ENCODE measurements at places on chromosomes 2 and 18. TPM values are rescaled to one million over a fixed set of nuclear protein-coding genes. Genes with fewer than 3 reads are reported as not detected.

DNA sequence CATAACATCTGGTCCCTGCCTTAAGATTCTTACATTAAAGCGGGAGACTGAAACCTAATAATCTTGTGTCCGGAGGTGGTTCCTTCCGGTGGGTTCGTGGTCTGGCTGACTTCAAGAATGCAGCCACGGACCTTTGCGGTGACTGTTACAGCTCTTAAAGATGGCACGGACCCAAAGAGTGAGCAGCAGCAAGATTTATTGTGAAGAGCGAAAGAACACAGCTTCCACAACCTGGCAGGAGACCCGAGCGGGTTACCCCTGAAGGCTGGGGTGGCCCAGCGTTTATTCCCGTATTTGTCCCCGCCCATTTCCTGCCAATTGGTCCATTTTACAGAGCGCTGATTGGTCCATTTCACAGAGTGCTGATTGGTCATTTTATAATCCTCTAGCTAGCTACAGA lies 122.3 kb upstream of the SIX2 start:
- no peak overlapping the region for H3K4me3 ChIP-seq
- H3K4me1 ChIP-seq = no peaks in the 10 kb centered on the region
- H3K36me3 ChIP-seq = no peaks in the 10 kb centered on the region
- peaks cover 4% of the 10 kb centered on the region for H3K27me3 ChIP-seq
- no peak overlapping the region for H3K27ac ChIP-seq

- peak; percentile 22 for DNase-seq
- H3K36me3 ChIP-seq = no peaks in the 10 kb centered on the region
- no peaks in the 10 kb centered on the region for H3K27me3 ChIP-seq
- no peaks in the 10 kb centered on the region for H3K4me1 ChIP-seq
Measured at GRCh38 chr2:211455216-211455841, 898.9 kb downstream of the CPS1 start.

- peaks cover 5% of the 10 kb centered on the region for H3K4me1 ChIP-seq
- no peaks in the 10 kb centered on the region for H3K36me3 ChIP-seq
- H3K27ac ChIP-seq = no peak overlapping the region
- H3K27me3 ChIP-seq = peaks cover 2% of the 10 kb centered on the region
- DNase-seq = no peak
- H3K4me3 ChIP-seq = no peak overlapping the region
Measured at GRCh38 chr2:62663920-62664795, 41.4 kb upstream of the EHBP1 start.

The G6PC2 gene
- not detected for total RNA-seq

The C2orf92 gene
- 6.8 TPM for total RNA-seq

The SCG2 gene
- not detected for total RNA-seq

All from activated CD8-positive, alpha-beta T cell treated with anti-CD3 and anti-CD28 coated beads for 36 hours (primary cell).